ENCODE measurements at places on chromosomes 4 and X.

DNA sequence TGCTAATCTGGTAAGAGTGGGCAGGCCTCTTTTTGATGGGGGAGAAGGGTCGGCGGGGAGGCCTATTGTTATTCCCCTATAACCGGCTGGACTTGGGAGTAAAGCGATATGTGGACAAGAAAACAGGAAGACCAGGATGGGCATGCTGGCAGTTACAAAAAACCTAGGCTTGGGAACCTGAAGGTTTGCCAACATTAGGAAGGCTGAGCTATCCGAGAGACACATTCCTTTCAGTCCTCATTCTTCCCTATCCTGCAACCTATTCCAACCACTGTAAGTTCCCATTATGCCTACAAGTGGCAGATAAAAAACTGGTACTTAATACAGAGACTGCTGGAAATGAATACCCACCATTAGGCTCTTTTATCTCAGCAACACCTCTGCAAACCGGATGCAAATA lies 32.4 kb upstream of the CT47C1 start:
- no peak for DNase-seq

- no peak for DNase-seq
Observed at GRCh38 chrX:121558886-121559285, 511.5 kb downstream of the GLUD2 start.

GRCh38 chr4:82851885-82852750 lies 38.8 kb downstream of the SEC31A start:
- no peak for DNase-seq

- DNase-seq: no peak
Observed at GRCh38 chr4:7770224-7771050, 169.2 kb downstream of the AFAP1 start.

Measured in stimulated activated CD8-positive, alpha-beta memory T cell treated with anti-CD3 and anti-CD28 coated beads, Interleukin-15, amount 100 ng/mL, for 48 hours (primary cell).